Activated CD8-positive, alpha-beta T cell treated with anti-CD3 and anti-CD28 coated beads, Interleukin-2, amount 10 ng/mL, durations not matched to agents 7 days and 5 days (primary cell): ENCODE measurements at places on chromosomes 6 and 20. TPM values are rescaled to one million over a fixed set of nuclear protein-coding genes. Genes with fewer than 3 reads are reported as not detected.
A peak's percentile ranks its signal among the peaks of the same experiment; 100 is the strongest.

The RIPOR2 gene
- 154 TPM for total RNA-seq

The CYP39A1 gene
- not detected for total RNA-seq

DNA sequence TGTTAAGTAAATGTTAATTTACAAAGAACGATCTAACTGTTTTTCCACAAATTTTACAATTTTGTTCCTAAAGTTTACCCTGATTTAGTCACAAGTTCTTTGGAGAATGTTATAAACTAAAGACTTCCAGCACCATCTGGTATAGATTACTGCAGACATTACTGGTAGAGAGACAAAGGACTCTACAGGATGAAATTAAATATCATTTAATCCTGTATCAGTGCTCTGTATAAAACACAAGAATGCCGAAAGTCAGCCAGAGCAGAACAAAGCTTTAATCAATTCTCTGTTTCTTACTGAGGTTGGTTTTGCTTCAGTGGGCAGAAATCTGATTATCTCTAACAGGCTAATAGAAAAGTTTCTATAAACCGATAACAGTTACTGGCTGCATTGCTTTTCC, 763.6 kb downstream of the TENT5A start:
- H3K27me3 ChIP-seq = no peaks in the 10 kb centered on the region
- H3K4me1 ChIP-seq = no peaks in the 10 kb centered on the region

The NFATC2 gene
- total RNA-seq = 55.8 TPM

DNA sequence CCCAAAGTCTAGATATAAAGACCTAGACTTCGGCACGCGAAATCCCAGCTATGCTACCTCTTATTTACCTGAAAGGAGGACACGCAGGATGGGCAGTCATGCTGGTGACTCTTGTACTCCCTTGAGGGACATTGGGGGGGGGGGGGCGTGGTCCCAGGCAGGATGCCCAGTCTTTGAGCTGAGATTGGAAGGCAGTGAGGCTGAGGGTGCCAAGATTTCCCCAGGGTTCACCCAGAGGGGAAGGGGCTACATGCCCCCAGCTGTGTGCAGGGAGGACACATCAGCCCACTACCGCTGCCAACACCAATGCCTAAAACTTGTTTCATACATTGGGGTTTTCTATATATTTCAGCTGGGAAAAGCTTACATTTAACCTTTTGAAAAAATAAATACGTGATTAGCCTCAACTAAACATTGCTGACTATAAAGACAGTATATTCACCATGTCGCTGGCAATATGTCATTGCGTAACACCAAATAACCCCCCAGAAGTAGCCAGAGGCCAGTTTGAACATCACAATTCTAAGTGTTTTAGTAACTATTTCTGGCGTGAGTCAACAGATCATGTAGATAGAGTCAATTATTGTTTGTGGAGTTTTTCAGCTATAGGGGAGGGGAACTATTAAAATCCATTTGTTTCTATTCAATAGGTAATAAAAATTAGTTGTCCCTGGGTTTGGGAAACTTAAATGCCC, 21.6 kb downstream of the MGME1 start:
- H3K4me1 ChIP-seq = peaks cover 45% of the 10 kb centered on the region
- peaks cover 45% of the 10 kb centered on the region for H3K36me3 ChIP-seq
- no peak for DNase-seq
- H3K27ac ChIP-seq = no peak overlapping the region
- H3K4me3 ChIP-seq = no peak overlapping the region

- H3K27me3 ChIP-seq = peaks cover 11% of the 10 kb centered on the region
- H3K27ac ChIP-seq = no peak overlapping the region
- no peaks in the 10 kb centered on the region for H3K36me3 ChIP-seq
- DNase-seq = no peak
Observed at GRCh38 chr6:117338567-117338966, 73.2 kb downstream of the VGLL2 start.

- H3K27ac ChIP-seq = no peak overlapping the region
- H3K36me3 ChIP-seq = peaks cover 18% of the 10 kb centered on the region
- H3K4me3 ChIP-seq = no peak overlapping the region
- peaks cover 32% of the 10 kb centered on the region for H3K4me1 ChIP-seq
- no peaks in the 10 kb centered on the region for H3K27me3 ChIP-seq
Observed at GRCh38 chr6:105382958-105383357, 19.9 kb downstream of the PREP start.

The SLC22A23 gene
- total RNA-seq = 0.24 TPM

The TMC2 gene
- total RNA-seq = not detected

The ASIP gene
- total RNA-seq = not detected

- no peak for DNase-seq
- peaks cover 10% of the 10 kb centered on the region for H3K27me3 ChIP-seq
- H3K36me3 ChIP-seq = no peaks in the 10 kb centered on the region
- no peak overlapping the region for H3K27ac ChIP-seq
- H3K4me1 ChIP-seq = no peaks in the 10 kb centered on the region
Observed at GRCh38 chr6:46271728-46272127, 100.9 kb upstream of the ENPP5 start.

DNA sequence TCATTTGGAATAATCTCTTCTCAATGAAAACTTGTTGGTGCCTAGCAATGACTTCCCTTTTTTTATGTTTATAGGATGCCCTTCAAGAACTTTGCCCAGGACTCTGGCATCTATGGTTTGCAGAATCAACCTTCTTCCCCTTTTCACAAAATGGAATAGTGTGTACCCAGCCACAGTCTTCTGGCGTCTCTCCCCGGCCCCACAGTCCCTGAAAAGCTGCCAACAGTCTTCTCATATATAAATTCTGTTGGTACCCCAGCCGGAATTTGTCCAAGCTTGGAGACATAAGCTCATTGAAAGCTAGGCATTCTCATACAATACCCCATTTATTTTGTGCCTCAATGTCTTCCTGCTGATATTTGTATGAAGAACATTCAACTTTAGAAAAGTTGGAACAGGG, 26.4 kb upstream of the MCM3 start:
- DNase-seq = no peak
- H3K27me3 ChIP-seq = no peaks in the 10 kb centered on the region
- peaks cover 39% of the 10 kb centered on the region for H3K4me1 ChIP-seq
- peaks cover 3% of the 10 kb centered on the region for H3K36me3 ChIP-seq

GRCh38 chr20:63155266-63156165, 60.4 kb downstream of the YTHDF1 start:
- peaks cover 3% of the 10 kb centered on the region for H3K27me3 ChIP-seq
- no peak overlapping the region for H3K27ac ChIP-seq
- H3K4me1 ChIP-seq = no peaks in the 10 kb centered on the region
- no peaks in the 10 kb centered on the region for H3K36me3 ChIP-seq
- DNase-seq = no peak

- H3K27me3 ChIP-seq = no peaks in the 10 kb centered on the region
- DNase-seq = no peak
- H3K27ac ChIP-seq = no peak overlapping the region
- H3K4me1 ChIP-seq = no peaks in the 10 kb centered on the region
- H3K4me3 ChIP-seq = no peak overlapping the region
Observed at GRCh38 chr6:71908162-71908765, 21.9 kb downstream of the RIMS1 start.

DNA sequence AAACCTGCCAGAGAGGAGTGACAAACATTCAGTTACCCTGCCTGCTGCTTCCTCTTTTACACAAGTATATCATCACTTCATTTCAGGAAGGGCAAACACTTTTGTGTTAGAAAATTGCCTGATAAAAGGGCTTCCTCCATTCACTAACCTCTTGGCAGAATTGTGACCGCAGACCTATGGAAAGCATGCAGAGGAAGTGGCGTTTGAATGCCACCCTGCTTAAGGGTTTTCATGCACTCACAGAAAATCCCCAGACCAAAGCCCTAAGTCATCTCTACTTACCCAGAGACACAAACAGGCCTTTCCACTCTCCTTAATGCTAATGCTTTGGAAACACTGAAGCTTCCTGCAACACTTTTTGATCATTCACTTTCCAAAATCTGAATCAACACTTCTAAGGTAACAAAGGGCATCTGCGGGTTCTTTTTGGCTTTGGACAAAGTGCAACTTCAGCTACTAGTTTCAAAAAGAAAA, 22.1 kb upstream of the RALGAPA2 start:
- H3K27me3 ChIP-seq = peaks cover 4% of the 10 kb centered on the region
- H3K4me1 ChIP-seq = peaks cover 22% of the 10 kb centered on the region
- peak; percentile 48 for DNase-seq
- no peak overlapping the region for H3K4me3 ChIP-seq
- H3K36me3 ChIP-seq = no peaks in the 10 kb centered on the region

- H3K27ac ChIP-seq = no peak overlapping the region
- DNase-seq = no peak
- no peak overlapping the region for H3K4me3 ChIP-seq
- no peaks in the 10 kb centered on the region for H3K27me3 ChIP-seq
- H3K36me3 ChIP-seq = peaks cover 39% of the 10 kb centered on the region
- no peaks in the 10 kb centered on the region for H3K4me1 ChIP-seq
Observed at GRCh38 chr6:30922447-30922852, 8.4 kb downstream of the VARS2 start.

GRCh38 chr6:37083243-37084138, 78.0 kb downstream of the FGD2 start:
- H3K4me3 ChIP-seq = no peak overlapping the region
- DNase-seq = no peak
- peaks cover 3% of the 10 kb centered on the region for H3K4me1 ChIP-seq
- no peaks in the 10 kb centered on the region for H3K36me3 ChIP-seq

DNA sequence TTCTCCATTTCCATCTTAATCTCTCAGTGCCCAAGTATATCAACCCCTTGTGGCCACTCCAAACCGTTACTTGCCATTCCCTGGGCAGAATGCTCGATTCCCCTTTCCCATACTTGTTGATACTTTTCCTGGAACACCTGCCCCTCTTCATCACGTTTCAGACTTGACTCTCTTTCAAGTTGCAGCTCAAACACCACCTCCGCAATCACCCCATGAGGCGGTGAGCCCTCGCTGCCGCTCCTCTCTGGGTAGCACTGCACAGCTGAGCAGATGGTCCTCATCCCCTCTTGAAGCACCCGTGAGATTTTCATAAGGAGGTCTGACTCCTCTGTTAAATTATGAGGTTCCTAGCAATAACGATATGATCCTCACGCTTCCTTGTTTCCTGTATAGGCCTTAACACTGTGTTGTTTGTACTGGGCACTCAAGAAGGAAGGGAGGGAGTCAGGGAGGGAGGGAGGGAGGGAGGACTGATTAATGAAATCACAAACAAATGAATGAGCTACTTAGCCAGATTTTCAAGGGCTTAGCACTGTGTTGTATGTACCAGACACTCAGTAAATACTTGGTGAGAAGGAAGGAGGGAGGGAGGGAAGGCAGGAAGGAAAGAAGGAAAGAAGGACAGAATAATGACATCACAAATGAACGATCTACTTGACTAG, 8.0 kb upstream of the UQCC2 start:
- H3K4me1 ChIP-seq = peaks cover 9% of the 10 kb centered on the region
- H3K36me3 ChIP-seq = no peaks in the 10 kb centered on the region
- H3K4me3 ChIP-seq = no peak overlapping the region
- peaks cover 28% of the 10 kb centered on the region for H3K27me3 ChIP-seq
- no peak for DNase-seq
- H3K27ac ChIP-seq = no peak overlapping the region

GRCh38 chr6:6688951-6689350, 100.4 kb downstream of the LY86 start:
- H3K36me3 ChIP-seq = peaks cover 5% of the 10 kb centered on the region
- H3K4me1 ChIP-seq = peaks cover 45% of the 10 kb centered on the region
- no peak overlapping the region for H3K4me3 ChIP-seq
- peaks cover 2% of the 10 kb centered on the region for H3K27me3 ChIP-seq

DNA sequence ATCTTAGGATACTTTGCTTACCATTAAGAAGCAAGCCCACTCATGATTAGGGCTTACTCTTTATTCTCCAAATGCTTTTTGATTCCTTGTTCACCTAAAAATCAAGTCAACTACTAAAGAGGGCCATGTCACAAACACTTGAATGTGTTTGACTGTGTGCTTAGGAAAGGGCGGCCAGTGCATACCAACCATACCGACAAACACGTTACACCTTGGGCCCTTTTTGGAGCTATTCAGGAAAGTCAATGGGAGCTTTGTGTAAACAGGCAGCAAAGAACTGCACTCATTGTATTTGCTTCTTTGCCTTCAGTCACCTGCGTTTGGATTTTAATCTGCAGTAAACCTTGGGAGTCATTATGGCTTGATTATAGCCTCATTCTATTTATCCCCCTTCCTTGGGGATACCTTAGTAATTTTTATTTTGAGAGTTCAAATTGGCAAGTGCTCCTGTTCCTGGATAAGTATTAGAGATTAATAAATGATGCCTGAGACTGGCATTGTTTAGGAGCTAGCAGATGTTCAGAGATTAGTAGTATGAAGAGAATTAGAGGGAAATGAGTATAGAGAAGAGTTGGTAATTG, 102.6 kb upstream of the HDGFL1 start:
- H3K36me3 ChIP-seq = no peaks in the 10 kb centered on the region
- H3K4me3 ChIP-seq = no peak overlapping the region
- no peak overlapping the region for H3K27ac ChIP-seq
- H3K4me1 ChIP-seq = no peaks in the 10 kb centered on the region

The UST gene
- total RNA-seq = 0.42 TPM

DNA sequence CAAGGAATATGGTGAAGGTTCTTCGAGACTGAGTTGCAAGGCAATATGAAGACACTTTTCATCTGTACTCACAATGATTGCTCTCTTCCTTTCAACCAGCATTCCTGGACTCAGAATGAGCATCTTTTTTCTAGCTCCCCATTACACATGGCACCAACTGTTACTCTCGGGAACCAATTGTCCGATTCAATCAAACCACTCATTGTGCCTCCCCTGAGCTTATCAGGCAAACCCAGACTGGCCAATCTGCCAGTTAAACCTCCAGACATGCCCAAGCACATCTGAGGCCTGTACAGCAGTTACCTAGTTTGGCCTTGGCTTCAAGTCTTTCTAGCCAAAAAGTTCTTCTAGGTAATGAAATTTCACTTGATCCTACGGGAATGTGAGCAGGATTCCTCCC, 164.1 kb downstream of the ID4 start:
- H3K27ac ChIP-seq = no peak overlapping the region
- H3K4me3 ChIP-seq = no peak overlapping the region
- DNase-seq = no peak
- H3K4me1 ChIP-seq = peaks cover 6% of the 10 kb centered on the region
- H3K27me3 ChIP-seq = no peaks in the 10 kb centered on the region

DNA sequence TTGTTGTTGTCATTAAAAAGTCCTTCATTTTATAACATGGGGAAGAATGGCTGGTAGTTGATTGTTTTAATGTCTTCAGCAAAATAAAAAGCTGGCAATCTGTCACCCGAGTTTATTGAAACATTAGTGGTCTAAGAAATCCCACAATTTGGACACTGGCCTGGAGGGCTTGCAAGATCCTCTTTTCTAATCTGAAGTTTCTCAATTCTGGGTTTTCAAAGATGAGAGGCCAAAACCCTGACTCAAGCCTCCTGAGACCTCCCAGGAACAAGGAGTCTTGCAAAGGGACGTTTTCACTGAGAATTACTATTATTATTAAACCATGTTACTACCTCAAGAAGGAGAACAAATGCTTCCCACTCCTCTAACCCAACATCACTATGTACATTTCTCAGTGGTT, 19.5 kb downstream of the MAP1LC3A start:
- no peak overlapping the region for H3K4me3 ChIP-seq
- H3K4me1 ChIP-seq = peaks cover 22% of the 10 kb centered on the region

GRCh38 chr6:165716886-165717285, 53.8 kb upstream of the PDE10A start:
- no peaks in the 10 kb centered on the region for H3K36me3 ChIP-seq
- no peak for DNase-seq
- H3K4me3 ChIP-seq = no peak overlapping the region

GRCh38 chr6:31814677-31815024, 432 bp downstream of the HSPA1L start:
- no peaks in the 10 kb centered on the region for H3K27me3 ChIP-seq
- DNase-seq = peak; percentile 86
- H3K36me3 ChIP-seq = peaks cover 23% of the 10 kb centered on the region
- H3K27ac ChIP-seq = peak overlapping the region; percentile 90
